Myometrial cell (primary cell): ENCODE measurements at places on chromosomes 11 and 22. TPM values are rescaled to one million over a fixed set of nuclear protein-coding genes. Genes with fewer than 3 reads are reported as not detected.

Gene CDCA5
- total RNA-seq = 13.5 and 16.4 TPM in 2 replicates

Gene CALCA
- total RNA-seq = not detected in 2 replicates

Gene OR6T1
- total RNA-seq = not detected in 2 replicates

Gene RAC2
- total RNA-seq = 244 and 247 TPM in 2 replicates

Gene PTPN5
- total RNA-seq = not detected in 2 replicates

Gene MAPK8IP2
- under 0.01 TPM in 2 replicates for total RNA-seq
